Right ventricle myocardium inferior (tissue), 1 donor: ENCODE measurements at places on chromosomes 7 and 10. TPM values are rescaled to one million over a fixed set of nuclear protein-coding genes. Genes with fewer than 3 reads are reported as not detected.

Gene PRKG1
- 28.1 TPM for total RNA-seq

Gene ZKSCAN5
- total RNA-seq, result 6.7 TPM

Gene WNT2
- total RNA-seq, result not detected

Gene TMEM225B
- total RNA-seq, result not detected

Gene FANK1
- total RNA-seq, result 0.51 TPM

Gene RARRES2
- total RNA-seq, result 32.6 TPM

Gene ACSM6
- total RNA-seq, result not detected

Gene CLRN3
- total RNA-seq, result not detected

Gene ZNF365
- total RNA-seq, result not detected

Gene ZNF786
- total RNA-seq, result 2.9 TPM

Gene AKR1D1
- total RNA-seq, result not detected

Gene MNX1
- not detected for total RNA-seq

Gene PTPN20
- total RNA-seq, result 14.3 TPM

Gene HKDC1
- not detected for total RNA-seq

Gene SLC12A9
- total RNA-seq, result 10.2 TPM

Gene GFRA1
- 7.3 TPM for total RNA-seq

Gene CBX3
- total RNA-seq, result 59.3 TPM

Gene ZNF467
- 7.0 TPM for total RNA-seq

Gene ANK3
- total RNA-seq, result 216 TPM

Gene C7orf57
- not detected for total RNA-seq

Gene LHFPL3
- total RNA-seq, result not detected

Gene ANXA8
- total RNA-seq, result 1.1 TPM

Gene NAT16
- not detected for total RNA-seq

Gene OR2A14
- not detected for total RNA-seq

Gene HTR7
- not detected for total RNA-seq

Gene FBXL15
- total RNA-seq, result 8.4 TPM

Gene ZNF777
- 7.2 TPM for total RNA-seq

Gene IQCE
- total RNA-seq, result 11.5 TPM

Gene LIPM
- total RNA-seq, result not detected

Gene CCT6A
- total RNA-seq, result 67.9 TPM

Gene SAMD9L
- 3.8 TPM for total RNA-seq

Gene RHEB
- 135 TPM for total RNA-seq

Gene JAKMIP3
- total RNA-seq, result 1.6 TPM

Gene EFCAB10
- total RNA-seq, result not detected
